ENCODE measurements at places on chromosomes 11 and 22.

- DNase-seq, result no peak
Measured at GRCh38 chr11:48242501-48242900, 2.4 kb upstream of the OR4X2 start.

DNA sequence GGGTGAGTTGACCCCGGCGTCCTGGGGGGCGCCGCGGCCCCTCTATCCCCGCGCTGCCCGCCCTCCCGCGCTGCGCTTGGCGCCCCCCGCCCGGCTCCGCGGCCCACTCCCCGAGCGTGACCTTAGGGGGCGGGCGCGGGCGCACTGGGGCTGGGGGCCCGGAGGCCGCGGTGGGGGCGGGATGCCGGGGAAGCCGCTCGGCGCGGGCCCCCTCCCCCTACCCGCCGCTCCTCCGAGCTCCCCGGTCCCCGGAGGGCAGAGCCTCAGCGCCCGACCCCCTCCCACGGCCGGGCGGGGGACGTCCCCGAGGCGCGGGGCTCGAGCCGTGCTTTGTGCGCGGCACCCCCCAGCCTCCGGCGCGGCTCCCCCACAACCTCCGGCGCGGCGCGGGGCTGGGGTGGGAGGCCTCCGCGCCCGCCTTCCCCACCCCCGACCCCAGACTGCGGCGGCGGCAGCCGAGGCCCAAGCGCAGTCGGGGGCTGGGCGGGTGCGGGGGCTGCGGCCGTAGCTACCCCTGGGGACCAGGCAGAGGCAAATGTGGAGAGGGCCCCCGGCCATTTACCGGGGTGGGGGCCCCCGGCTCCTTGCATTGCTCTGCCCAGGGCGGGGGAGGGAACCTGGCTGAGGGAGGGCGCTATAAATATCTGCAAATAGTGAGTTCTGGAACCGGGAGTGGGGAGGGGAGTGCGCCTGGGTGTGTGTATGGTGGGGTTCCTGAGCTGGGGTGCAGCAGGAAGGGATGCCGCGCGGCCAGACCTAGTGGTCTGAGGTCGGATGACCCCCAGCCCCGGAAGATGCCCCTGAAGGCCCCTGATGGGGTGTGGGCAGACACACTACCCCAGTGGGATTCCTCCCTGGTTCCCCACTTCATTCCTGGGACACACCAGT is 988 bp downstream of the MGAT3 start:
- no peak for DNase-seq

DNA sequence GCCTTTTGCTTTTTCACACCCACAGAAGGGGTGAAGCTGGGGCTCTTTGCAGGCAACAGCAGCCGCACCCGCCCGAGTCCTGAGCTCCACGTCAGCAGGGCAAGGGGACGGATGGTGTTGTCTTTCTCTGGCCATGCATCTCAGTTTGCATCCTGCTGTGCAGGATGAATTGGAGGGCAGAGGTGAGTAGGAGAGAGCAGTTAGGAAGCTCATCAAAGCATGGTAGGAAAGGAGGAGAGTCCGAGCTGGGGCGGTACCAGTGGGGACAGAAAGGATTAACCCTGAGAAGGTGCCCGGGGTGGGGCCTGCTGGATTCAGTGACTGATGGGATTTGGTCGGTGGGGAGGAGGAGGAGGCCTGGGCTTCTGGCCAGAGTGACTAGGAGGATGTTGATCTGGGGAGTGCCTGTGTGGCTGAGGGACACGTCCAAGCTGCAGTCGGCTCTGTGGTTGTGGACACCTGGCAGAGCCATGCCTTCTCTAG is 14.6 kb downstream of the FAM83F start:
- DNase-seq, result peak; percentile 56

- DNase-seq, result no peak
Measured at GRCh38 chr11:22163394-22163797, 29.5 kb upstream of the ANO5 start.

DNA sequence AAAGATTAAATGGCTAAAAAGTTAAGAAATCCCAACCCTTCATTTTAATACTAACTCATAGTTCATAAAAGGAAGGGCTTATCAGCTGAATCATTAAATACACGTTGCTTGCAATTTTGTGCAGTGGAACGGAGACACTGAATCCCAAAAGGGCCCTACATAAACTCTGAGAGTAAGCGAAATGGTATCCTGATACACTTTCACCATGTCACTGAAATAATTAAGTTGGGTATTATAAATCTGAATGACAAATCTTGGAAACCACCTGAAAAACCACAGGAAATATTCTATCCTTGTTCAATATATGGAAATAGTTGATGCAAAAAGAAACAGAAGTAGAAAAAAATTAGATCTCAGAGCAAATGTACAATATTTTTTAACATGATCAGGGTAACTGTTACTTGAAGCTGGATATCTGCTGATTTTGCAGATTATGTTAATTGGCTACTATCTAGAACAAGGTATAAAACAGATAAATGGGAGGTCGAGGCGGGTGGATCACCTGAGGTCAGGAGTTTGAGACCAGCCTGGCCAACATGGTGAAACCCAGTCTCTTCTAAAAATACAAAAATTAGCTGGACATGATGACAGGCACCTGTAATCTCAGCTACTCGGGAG is 55.1 kb downstream of the MAML2 start:
- no peak for DNase-seq

DNA sequence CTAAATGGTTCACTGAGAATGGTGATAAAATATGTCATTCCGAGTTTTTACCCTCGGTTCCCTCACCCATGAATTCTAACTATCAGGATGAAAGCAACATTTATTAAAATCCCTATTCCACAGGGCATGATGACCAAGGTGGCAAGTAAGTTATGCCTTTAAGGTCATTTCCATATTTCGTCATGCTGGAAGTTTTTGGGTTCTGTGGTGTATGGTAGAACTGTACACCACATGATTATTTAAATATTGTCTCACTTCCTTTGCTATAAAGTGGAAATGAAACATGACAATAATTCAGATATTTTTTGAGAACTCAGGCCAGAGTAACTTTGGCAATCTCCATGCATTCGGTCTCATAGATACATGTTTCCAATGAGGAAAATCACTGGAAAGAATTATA is 68.5 kb upstream of the CARD18 start:
- no peak for DNase-seq

DNA sequence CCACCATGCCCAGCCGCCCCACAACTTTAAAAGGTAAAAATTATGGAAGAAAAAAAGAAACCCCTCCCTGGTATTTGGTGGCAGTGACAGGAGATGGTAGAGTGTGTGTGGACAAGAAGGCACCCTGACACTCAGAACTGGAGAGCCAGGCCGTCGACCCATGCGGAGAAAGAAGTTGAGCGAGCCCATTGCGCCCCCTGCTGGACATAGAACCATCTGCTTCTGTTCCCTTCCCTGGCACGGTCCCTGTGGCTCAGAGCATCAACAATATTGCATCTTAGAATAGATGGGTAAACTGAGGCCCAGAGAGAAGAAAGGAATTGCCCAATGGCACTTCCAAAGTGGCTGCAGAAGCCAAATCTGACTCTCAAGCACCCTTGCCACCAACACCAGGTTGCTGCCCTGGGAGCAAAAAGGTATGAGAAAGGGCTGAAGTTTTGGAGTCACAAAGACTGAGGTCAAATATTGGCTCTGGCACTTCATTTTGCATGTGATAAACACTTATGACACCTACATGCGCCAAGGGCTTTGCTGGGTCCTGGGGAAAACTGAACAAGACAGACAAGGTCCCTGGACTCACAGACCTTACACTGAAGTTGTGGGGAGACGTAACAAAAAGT is 8.6 kb downstream of the MRPL11 start:
- DNase-seq, result no peak

DNA sequence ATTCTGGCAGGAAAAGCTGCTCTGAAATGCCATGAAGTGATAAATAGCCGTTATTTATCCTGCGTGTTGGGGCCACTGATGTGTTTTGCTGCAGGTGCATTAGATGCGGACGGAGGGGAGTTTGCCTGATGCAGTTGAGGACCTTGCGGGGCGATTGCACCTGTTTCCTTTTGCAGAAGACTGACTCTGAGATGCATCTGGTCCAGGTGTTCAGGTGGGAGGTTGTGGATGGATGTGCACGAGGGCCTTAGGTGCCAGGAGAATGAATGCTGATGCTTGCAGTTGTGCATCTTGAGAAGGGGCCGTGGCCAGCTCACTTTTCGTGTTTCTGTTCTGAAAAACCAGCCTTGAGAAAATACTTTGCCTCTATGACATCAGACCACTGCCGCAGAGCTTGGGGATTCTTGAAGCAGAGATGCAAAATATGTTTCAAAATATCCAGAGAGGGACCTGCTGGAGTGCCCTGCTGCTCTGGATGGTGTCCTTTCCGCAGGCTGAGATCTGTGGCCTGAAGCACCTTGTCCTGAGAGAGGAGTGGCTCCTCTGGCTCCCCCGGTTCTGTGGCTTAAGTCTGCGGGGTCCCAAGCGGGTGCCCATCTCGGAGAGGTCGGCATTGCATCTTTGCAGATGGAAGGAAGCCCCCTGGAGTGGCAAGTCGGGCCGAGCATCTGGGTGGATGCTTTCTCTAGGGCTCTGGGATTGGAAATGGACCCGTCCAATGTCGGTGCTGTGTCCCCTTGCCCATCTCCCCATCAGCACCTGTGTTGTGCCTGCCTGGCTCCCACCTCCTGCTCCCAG is 1031.1 kb downstream of the TBC1D22A start:
- no peak for DNase-seq

- DNase-seq, result no peak
Measured at GRCh38 chr11:28697920-28698827, 590.0 kb downstream of the METTL15 start.

DNA sequence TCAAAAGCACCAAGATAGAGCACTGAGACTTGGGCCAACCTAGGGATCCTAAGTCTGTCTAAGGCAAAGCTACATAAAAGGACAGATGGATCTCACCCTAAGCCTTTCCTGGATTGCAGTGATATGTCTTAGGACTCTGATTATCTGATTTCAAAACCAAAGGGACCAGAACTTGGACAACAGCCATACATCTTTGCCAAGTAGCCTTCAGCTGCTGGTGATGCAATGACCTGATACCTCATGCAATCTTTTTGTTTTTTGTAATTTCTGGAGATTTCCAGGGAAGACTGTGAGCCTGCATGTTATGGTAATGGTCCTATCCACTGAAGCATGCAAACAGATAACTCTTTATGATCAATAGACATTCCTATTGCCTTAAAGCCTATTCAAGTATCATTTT is 230.4 kb upstream of the MTNR1B start:
- DNase-seq, result no peak

GRCh38 chr22:44664149-44664548 is 37.9 kb upstream of the PRR5 start:
- DNase-seq, result no peak

GRCh38 chr11:47538741-47539565 is 14.0 kb downstream of the CELF1 start:
- DNase-seq, result no peak

GRCh38 chr11:253886-254270 is 17.1 kb downstream of the PSMD13 start:
- DNase-seq, result no peak

DNA sequence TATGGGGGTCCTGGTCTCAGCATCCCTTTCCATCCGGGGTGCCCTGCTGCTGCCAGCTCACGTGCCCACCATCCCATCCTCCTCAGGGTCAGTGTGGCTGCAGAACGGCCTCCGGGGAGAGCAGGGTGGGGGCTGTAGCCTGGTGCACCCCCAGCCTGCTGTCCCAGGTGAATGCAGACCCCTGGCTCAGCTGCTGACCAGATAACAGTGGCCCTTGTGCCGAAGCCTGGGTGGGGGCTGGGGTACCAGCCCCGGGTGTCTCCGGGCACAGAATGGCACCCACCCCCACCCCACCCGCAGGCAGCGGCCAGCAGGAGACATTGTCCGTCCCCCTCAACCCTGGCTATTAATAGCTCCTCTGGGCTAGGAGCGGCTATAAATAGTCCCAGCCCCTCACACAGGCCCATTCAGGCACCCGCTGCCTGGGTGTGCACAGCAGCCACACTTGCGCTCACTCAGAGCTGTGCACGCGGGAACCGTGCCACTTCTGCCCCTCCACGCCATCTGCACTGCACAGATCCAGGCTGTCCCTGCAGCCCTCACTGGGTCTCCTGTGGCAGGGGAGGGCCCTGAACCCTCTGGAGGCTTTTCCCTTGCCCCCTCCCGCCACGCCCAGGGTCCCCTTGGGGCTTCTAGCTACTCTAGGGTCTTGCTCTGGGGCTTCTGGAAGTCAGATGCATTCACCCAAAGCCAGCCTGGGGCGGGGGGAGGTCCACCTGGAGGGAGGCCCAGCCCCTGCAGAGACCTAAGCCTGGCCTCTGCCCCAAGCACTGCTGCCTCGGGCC is 18.7 kb downstream of the CRELD2 start:
- DNase-seq, result no peak

DNA sequence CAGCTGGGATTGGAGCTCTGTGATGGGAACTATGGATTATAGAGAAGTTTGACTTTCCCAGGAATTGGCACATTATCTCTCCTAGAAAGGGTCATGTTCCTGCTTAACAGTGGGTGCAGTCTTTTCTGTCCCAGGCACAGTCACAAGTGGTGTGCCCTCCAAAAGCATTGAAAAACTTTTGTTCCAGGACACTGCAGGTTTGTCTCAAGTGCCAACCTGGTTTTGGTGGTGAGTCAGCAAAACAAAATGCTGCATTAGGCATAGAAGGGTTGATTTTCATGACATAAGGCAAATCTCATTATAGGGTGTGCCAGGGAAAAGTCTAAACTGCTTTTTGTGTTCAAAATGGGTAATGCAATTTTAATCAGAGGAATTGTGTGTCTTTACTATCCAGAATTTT is 4.9 kb downstream of the HTATIP2 start:
- DNase-seq, result no peak

DNA sequence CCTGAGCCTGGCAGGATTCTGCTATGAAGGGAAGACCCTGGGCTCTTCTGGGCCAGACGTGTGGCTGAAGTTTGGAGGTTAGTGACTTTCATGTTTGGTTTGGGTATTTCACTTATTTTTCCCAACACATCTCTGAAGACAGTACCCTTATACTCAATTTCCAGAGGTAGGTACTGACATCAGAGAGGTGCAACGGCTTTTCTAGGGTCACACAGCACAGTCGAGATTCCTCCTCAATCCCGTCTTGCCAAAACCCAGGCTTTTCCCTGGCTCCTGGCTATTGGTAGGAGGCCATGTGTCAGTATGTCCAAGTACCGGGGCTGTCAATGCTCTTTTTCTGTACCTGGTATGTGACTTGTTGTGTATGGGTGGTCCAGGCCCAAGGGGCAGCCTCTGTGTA is 6.1 kb upstream of the PMM1 start:
- DNase-seq, result no peak

DNA sequence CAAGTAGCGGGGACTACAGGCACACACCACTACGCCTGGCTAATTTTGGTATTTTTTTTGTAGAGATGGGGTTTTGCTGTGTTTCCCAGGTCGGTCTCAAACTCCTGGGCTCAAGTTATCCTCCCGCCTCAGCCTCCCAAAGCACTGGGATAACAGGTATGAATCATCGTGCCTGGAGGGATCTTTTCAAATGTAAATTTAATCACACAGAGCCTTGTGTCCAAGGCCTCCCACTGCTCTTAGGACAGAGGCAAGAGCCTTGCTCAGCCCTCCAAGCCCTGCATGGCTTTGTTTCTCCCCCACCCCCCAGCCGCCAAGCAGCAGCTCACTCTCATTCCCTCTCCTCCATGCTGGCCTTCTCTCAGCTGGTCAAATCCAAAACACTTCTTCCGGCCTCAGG is 75.3 kb upstream of the CREB3L1 start:
- peak; percentile 74 for DNase-seq

GRCh38 chr22:19038728-19039447 is 83.3 kb downstream of the DGCR2 start:
- no peak for DNase-seq

Measured in iPS DF 19.7 (cell line).